Activated naive CD4-positive, alpha-beta T cell (primary cell): ENCODE measurements at places on chromosomes 2 and 18.

- no peak for DNase-seq
Measured at GRCh38 chr18:21452796-21453510, 147.6 kb downstream of the ESCO1 start.

DNA sequence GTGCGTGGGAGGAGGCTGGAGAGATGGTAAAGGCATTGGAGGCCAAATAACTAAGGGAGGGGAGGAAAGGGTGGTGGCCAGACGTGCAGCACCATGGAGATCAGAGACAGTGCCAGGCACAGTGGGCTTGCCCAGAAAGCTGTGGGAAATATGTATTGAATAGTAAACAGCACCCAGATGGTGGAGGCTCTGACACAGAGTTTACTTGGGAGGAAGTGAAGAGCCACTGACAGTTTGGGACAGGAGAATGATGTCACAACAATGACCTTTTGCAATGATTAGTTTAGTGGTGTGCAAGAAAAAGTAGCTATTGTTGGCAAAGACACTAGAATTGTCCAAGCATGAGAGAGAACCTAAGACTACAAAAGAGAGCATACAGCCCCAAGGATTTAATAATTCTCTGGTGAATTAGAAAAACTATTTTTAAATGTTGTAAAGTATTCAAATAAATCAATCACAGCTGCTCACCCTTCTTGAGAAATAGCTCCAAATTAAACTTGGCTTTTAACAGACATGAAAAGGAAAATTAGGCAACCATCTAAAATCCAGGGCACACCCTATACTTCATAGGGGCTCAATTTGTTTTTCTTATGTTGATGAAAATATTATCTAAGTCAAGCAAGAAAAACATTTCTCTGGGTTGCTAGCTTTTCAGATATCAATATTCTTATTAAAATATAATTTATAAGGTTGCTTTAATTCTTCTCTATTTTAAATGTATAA lies 458.7 kb upstream of the HNRNPA3 start:
- no peak for DNase-seq

DNA sequence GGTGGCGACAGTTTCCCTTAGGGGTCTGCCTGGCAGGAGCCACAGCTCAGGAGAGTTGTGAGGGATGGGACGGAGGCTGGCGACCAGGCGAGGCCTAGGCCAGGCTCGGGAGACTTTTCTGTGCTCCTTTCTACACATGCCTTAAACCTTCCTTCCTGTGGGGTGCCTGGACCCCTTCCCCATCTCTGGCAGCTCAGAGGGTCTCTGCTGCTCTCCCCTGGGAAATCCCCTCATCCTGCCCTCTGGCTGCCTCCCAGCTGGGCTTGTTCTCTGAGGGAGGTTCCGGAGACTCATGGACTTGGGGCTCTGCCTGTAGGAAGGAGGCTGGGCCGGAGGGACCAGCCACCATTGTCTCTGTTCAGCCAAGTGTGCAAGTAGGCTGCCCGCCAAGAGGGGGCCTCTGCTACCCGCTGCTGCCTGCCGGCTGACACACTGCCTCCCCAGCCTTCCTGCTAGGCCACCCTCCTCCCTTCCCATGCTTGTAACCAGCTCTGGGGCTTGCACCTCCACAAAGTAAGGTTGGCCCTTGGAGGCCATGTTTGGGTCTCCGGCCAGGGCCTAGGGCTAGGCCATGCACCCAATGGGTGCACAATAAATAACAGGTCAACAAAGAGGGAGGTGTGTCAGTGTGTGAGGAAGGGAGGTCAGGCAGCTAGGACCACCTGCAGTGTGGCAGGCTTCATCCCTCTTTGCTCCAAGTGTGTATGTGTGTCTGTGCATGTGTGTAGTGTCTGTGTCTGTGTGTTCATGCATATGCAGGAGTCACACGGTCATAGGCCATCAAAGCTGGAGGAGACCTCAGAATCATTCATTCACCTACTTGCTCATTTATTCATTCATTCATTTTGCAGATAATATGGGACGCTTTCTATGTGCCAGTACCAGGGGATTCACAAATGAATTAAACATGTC lies 28.8 kb downstream of the PSD4 start:
- no peak for DNase-seq

DNA sequence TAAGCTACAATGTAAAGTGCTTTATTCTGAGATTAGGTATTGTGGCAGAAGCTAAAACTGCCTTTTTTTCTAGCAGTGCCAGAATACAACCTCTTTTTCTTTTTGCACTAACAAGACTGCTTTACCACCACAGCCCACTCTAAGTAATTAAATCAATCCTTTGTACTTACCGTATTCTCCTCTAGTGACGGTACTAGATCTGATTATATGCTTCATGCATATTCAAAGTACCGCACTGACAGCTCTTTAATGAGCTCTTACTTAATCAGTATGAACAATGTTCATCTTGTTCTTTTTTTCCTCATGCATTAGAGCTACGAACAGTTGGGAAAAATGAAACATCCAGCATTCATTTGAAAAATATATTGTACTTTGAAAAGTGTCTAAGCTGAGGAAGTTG lies 16.1 kb upstream of the OTX1 start:
- no peak for DNase-seq

- no peak for DNase-seq
Measured at GRCh38 chr2:221747289-221747972, 175.3 kb upstream of the EPHA4 start.

- DNase-seq = no peak
Measured at GRCh38 chr18:25233528-25234321, 118.2 kb downstream of the ZNF521 start.

DNA sequence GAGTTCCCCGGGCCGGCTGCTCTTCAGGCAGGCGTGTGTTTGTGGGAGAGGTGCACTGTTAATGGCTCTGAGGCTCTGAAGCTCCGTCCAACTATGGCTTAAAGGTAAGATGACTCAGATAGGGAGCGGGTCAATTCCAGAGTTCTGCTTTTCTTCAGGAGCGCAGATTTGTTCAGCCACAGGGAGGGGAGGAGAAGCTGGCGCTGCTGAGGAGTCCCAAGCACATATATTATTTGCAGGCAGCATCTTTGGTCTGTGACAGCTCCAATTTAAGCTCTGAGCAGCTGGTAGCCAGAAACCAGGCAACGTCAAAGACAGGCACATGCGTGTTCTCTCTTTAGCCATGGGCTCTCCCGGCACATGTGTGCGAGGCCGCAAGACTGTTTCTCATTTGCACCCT lies 229.2 kb downstream of the BCL2 start:
- DNase-seq = no peak

GRCh38 chr2:237507512-237507911 lies 20.5 kb downstream of the MLPH start:
- DNase-seq = no peak

DNA sequence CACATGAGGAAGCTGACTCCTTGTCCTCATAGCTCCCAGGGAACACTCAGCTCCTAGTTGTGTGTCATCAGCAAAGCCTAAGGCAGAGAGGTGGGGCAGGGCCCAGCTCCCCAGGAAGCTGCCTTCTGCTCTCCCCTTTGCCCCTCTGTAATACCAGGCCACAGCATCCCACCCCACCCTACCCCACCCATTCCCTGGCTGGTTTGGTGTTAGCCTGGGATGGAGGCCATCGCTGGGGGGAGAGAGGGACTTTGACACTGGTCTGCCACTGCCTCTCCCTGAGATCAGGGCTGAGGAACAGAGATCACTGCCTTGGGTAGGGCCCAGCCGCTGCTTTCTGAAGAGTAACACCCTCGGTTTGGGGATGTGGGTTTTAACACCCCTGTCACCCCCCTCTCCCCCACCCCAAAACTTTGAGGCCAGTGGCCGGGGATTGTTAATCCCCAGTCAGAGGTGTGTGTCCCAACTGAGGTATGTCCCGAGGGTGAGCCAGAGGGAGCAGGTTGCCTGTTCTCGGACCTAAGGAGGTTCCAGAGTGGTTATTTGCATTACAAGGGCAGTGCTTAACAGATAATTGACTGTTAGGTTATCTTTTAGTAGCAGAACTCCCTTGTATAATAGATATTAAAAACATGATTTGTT lies 41.4 kb downstream of the TET3 start:
- no peak for DNase-seq

DNA sequence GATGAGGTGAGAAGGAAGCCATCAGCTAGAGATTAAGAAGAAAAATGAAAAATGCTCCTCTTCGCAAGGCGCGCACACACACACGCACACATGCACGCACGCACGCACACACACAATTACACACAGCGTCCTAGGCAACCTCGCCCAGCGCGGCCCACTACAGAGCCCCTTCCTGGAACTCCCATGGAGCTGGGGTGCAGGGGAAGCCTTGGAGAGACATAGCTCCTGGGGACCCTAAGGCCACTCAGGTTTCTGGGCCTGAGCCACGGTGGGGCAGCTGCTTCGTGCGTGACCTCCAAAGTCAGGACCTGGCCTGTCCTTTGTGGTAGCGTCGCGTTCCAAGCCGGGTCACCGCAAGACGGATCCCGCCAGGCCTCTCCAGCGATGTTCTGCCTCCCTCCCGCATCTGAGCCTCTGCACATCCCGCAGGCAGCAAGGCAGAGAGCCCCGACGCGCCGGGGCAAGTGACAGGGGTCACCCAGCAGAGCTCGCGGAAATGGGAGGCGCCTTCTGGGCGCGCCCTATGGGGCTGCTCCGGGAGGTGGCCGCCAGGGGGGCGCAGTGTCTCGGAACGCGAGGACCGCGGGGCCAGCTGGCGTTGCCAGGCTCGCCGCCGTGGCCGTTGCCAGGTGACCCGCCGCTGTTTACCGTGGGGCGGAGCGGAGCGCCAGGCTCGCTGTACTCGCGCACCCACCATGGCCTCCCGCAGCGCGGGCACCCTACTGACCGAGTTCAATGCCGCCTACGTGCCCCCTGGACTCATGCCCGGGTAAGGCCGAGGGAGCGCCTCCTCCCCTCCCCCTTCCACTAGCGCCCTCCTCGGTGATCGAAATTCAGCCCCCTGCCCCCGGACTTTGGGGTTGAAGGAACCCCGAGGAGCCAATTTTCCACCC lies 79.0 kb downstream of the CIB4 start:
- no peak for DNase-seq

GRCh38 chr18:11064106-11064505 lies 85.3 kb downstream of the PIEZO2 start:
- no peak for DNase-seq

DNA sequence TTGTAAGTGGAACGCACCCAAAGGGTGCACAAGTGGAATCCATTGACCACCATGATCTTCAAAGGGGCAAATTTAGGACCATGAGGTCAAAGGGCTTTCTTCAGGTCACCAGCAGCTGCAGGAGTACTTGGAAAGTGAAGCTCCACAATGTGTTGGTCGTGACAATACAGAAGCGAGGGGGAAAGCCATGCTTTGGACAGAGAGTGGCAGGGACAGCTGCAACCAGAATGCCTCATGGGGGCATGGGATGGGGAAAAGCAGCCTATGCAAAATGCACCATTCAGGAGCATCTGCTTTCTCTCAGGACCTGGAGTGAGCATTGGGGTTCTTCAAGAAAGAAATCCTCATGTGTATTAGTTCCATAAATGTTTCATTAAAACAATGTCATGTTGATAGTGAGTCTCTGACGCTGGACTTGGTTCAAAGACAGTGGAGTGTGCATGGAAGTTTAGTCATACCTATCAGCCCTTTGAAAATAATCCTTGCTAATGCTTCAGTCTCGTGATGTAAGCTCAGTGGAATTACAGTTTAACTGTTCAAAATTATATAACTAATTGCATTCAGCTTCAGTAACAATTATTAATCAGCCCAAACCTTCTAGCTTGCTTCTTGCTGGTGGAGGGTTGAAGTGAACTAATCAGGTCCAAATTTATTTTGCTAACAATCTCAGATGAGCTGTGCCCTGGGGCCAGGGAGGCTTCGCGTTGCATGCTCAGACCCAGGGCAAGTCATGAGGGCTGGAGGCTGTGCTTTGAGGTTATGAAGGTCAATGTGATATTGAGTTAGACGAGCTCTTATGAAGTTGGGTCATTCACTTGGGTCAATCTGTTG lies 41.6 kb downstream of the ACKR3 start:
- no peak for DNase-seq

DNA sequence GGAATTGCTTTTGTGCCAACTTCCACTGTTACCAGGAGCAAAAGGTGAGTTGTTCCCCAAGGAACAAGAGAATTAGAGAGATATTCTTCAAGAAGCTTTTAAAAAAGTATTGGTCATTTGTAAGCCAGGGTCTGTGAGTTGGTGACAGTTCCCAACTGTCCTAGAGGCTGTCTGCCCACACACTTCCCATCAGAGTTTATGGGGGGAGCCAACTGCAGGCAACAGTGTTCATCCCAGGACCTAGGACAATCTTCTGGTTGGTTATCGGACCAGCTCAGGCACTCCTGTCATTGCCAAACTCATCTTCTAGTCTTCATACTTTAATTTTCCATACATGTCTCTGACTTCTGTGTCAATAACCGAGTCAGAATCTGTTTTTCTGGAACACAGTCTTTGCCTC lies 47.5 kb upstream of the SLC8A1 start:
- DNase-seq = no peak

DNA sequence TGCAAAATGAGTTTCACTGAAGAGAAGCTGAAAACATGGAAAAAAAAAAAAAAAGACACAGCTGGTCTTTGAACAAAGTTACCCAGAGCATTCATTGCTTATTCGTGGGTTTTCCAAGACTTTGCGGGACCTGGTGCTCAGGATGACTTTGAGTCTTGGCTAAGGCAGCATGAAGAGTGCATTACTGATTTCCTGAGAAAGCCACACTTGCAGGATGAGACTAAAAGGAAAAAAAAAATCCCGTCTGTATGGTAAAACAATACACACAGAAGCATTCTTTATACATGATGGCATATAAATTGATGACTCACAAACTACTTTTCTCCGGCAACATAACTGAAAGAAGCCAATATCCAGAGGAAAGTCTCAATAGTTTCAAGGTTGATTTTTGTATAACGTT lies 195.4 kb downstream of the SPP2 start:
- no peak for DNase-seq
